Right ventricle myocardium inferior (tissue), 1 donor: ENCODE measurements at places on chromosomes 13 and 19. TPM values are rescaled to one million over a fixed set of nuclear protein-coding genes. Genes with fewer than 3 reads are reported as not detected.

Gene CD22
- 0.19 TPM for total RNA-seq

Gene FRY
- 146 TPM for total RNA-seq

Gene FCHO1
- total RNA-seq: 0.24 TPM

Gene IZUMO2
- total RNA-seq: not detected

Gene PRR22
- 1.3 TPM for total RNA-seq

Gene SRRM5
- 0.16 TPM for total RNA-seq

Gene RNF225
- total RNA-seq: not detected

Gene SSC5D
- 3.4 TPM for total RNA-seq

Gene C1QTNF9
- 4.5 TPM for total RNA-seq

Gene ZNF708
- 4.3 TPM for total RNA-seq

Gene NCAN
- not detected for total RNA-seq

Gene ZNF491
- 2.8 TPM for total RNA-seq

Gene DENND1C
- 0.92 TPM for total RNA-seq

Gene F2RL3
- total RNA-seq: 0.27 TPM

Gene RGL3
- total RNA-seq: 10.5 TPM

Gene ANKRD24
- total RNA-seq: 0.19 TPM

Gene CYP2A6
- total RNA-seq: not detected

Gene RDH8
- total RNA-seq: not detected

Gene ZNF586
- 9.7 TPM for total RNA-seq

Gene SIGLEC9
- 2.9 TPM for total RNA-seq

Gene DHDH
- not detected for total RNA-seq

Gene ZNF582
- total RNA-seq: 3.6 TPM

Gene DZIP1
- total RNA-seq: 4.7 TPM

Gene UGGT2
- 10.0 TPM for total RNA-seq

Gene ZNF468
- total RNA-seq: 7.1 TPM

Gene KISS1R
- total RNA-seq: not detected
